Activated CD8-positive, alpha-beta memory T cell treated with anti-CD3 and anti-CD28 coated beads for 48 hours (primary cell): ENCODE measurements at places on chromosomes 12 and 14.

GRCh38 chr12:17344649-17345048 is 738.7 kb upstream of the LMO3 start:
- no peak for DNase-seq

DNA sequence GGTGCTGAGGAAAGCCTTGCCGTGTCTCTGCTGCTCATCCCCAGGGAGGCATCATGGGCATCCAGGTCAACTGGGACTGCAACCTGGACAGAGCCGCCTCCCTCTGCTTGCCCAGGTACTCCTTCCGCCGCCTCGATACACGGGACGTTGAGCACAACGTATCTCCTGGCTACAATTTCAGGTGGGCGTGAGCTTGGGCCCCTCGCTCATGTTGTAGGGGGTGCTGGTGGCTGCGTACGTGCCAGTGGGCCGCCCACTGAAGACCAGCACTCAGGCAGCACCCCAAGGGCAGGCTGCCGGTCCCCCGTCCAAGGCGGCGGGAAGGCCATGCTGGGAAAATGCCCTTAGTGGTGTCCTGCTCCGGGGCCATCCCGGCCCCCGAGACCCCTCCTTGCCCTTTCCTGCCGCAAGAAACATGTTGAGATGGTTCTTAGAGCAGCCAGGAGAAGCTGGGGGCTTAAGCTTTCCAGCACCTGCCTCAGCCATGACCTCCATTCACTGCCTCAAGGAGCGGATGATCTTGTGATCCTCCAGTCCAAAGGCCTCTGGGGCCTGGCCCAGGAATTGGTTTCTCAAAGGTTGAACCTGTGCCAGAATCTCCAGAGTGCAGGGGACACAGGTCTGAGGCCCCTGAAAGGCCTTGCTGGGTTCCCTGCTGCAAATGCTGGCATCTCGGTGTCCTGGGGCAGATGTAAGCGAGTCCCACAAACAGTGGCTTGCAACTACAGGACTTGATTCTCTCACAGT is 19.2 kb downstream of the P2RX4 start:
- no peak for DNase-seq

- DNase-seq, result no peak
These were observed 17.3 kb downstream of the PPM1A start for GRCh38 chr14:60266021-60266937.

DNA sequence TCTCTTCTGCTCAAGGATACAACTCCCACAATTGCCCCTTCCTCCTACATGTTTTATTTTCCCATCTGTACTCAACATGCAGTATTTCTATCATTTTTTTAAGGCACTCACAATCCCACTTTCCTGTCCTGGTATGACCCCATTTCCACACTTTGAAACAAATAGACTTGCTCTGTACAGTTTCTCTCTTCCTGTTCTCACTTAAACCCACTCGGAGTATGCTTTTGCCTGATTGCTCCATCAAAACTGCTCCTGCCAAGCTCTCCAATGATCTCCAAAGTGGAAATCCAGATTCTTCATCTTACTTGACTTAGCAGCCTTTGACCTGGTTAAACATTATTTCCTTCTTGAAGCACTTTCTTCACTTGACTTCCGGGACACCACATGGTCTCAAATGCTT is 384.5 kb downstream of the SEC23A start:
- DNase-seq, result no peak

- no peak for DNase-seq
These were observed 138.1 kb downstream of the GPR65 start for GRCh38 chr14:88142997-88143396.

DNA sequence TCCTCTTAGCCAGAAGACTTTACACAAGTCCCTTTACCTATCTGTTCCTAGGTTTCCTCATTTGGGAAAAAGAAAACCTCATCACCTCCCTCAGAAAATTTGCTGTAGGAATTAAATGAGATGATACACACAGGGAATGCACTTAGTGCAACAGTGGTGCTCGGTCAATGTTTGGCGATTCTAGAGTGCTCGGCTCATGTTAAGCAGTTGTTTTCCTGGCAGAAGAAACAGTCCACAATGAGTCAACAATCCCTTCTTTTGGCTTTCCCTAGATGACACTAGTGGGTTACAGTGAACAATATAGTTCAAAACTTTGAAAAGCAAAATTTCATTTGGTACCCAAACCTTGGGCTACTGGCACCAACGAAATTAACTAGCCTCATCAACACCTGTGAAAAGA is 3.9 kb upstream of the TMEM233 start:
- DNase-seq, result no peak

- peak; percentile 6 for DNase-seq
These were observed 412.3 kb downstream of the RPS29 start for GRCh38 chr14:49173765-49174373.

DNA sequence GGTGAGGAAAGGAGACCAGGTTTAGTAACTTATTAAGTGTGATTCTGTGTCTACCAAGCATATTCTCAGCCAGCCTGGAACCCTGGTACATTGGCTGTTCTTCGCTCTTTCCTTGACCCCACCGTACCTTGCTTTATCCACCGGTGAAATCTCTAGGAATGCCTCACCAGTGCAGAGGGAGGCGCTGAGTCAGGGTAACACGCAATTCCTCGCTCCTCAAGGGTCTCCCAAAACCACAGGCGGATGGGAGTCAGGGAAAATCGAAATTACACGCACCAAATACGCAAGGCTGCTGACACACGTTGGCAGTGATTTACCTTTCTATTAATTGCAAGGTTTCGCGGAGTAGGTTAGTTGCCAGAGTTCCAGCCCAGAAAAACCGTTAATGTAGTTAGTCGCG is 845 bp downstream of the L3HYPDH start:
- DNase-seq, result no peak

GRCh38 chr12:120121766-120122293 is 5.3 kb upstream of the RAB35 start:
- no peak for DNase-seq

DNA sequence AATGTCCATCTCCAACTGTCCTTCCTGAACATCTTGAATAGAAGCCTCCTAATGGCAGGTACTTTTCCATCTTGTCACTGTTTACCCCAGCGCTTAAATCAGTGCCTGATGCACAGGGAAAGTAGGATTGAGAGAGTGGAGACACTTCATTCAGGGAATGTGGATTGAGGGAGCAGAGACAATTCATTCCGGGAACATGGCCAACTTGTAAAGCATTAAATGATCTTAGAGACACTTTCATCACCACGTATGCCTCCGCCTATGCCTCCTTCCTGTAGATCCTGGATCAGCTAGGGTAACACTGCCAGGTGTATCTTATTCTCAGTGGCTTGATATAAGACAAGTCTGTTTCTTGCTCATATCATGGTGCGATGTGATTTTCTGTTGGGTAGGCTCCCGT is 67.6 kb upstream of the CSRP2 start:
- no peak for DNase-seq

- DNase-seq, result no peak
These were observed 140.4 kb downstream of the EFCAB11 start for GRCh38 chr14:89814126-89814525.

GRCh38 chr12:101763246-101763931 is 24.1 kb upstream of the SYCP3 start:
- DNase-seq, result no peak

DNA sequence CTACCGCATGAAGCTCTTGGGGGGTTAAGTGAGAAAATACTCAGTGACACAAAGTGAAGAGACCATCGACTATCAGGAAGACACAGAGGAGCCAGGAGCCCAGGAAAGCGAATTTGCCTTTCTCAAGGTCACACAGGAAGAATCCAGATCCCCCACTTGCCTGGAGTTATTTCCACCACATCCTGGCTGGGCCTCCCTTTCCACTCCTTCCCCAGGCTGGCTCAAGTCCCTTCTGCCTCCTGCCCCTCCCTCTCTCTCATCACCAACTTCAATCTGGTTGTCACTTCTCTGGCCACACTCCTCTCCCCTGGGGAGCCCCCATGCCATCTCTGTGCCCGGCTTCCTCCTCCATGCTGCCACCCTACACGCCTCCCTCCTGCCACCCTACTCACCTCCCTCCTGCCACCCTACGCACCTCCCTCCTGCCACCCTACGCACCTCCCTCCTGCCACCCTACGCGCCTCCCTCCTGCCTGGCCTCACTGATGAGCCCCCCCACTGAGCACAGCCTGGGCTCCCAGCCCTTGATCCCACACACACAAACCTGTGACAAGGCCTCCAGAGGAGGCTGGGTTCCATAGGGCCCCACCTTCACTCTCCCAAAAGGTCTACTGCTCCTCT is 6.3 kb downstream of the SCNN1A start:
- DNase-seq, result no peak

DNA sequence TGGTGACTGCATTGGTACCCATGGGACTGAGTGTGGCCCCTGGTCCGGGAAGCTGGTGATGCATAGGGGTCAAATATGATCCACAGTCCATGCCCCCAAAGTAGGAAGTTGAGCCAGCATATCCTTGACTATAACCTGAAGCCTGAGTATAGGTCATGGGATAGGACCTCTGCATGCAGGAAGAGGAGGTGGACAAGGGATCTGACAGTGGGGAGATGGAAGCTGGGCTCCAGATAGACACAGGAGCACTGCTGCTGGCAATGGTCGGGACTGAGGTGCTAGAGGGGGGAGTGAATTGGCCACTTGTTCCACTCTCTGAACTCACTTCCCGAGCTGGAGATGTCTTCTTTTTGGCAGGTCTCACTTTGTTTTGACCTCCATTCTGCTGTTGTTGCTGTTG is 8.4 kb downstream of the OTX2 start:
- no peak for DNase-seq

DNA sequence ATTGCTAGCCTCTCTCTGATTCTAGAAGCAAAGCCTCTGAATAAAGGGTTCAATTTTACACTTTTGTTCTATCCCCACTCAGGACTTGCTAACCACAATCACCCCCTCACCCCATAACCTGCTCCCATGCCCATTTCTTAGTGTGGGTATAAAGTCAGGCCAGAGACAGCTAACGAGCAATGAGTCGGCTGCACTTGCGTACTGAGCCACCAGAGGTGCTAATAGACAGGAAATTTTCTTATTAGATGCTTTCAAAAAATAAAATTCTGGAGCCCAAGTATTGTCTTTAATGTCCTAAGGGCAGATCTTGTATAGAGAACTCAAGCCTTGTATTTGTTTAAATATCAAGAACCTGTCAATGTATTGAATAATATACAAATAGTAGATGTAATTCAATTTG is 256.9 kb downstream of the SYT1 start:
- DNase-seq, result no peak

DNA sequence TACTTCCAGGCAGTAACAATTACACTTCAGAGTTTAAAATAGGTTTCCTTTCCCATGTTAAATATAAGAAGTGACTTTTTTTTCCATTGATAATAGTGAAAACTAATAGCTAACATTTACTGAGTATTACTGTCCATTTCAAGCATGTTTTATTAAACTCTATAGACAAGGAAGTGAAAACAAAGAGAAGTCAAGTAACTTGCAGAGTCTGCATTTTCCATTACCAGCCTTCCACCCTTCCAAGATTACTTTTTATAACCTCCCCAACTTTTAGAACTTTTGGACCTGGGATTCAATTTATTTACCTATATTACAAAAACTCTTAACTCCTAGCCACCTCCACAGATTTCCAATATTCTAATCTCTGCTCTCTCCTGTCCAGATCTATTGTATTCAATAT is 67.7 kb downstream of the SEC23A start:
- DNase-seq, result no peak

GRCh38 chr14:97267509-97267908 is 470.3 kb downstream of the VRK1 start:
- no peak for DNase-seq

GRCh38 chr14:33686218-33686617 is 264.7 kb downstream of the EGLN3 start:
- no peak for DNase-seq

GRCh38 chr12:95949477-95950206 is 6.5 kb downstream of the AMDHD1 start:
- DNase-seq, result no peak
